ENCODE measurements at places on chromosomes 16 and 17.

DNA sequence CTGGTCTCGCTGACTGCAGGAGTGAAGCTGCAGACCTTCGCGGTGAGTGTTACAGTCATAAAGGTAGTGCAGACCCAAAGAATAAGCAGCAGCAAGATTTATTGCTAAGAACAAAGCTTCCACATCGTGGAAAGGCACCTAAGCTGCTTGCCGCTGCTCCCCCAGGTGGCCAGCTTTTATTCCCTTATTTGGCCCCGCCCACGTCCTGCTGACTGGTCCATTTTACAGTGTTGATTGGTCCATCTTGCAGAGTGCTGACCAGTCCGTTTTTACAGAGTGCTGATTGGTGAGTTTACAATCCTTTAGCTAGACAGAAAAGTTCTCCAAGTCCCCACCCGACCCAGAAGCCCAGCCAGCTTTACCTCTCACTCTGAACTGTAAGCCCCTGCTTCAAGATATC lies 227.8 kb downstream of the ABCC12 start:
- DNase-seq, result no peak

- DNase-seq, result no peak
These were observed 29.4 kb downstream of the TOM1L2 start for GRCh38 chr17:17942846-17943245.

- no peak for DNase-seq
These were observed 161.7 kb downstream of the SOX9 start for GRCh38 chr17:72282439-72283029.

GRCh38 chr17:81035521-81036196 lies 708 bp downstream of the BAIAP2 start:
- no peak for DNase-seq

GRCh38 chr17:77438241-77439188 lies 297.7 kb downstream of the SEC14L1 start:
- DNase-seq, result no peak

Measured in NCI-H2029 treated with DMSO at 0.1 percent for 48 hours (cell line).